ENCODE measurements at places on chromosomes 1 and 21.

DNA sequence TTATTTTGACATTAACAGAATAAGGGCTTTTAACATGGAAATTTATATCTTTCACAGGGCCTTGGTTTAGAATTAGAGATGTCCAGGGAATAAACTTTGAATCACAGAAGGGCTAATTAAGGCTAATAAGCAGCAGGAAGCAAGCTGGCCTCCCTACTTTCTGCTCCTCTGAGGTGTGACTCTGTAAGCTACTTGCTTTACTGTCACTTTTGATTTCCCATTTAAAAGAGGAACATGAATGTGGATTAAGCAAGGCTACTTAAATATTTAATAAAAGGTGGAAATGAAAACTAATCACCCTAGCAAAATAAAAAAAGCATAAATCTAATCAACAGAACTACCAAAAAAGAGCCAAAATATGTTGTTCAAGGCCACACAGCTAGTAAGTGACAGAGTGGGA, 28.9 kb upstream of the CD5L start:
- DNase-seq = no peak

- DNase-seq = no peak
Observed at GRCh38 chr1:21770201-21770600, 12.7 kb downstream of the USP48 start.

DNA sequence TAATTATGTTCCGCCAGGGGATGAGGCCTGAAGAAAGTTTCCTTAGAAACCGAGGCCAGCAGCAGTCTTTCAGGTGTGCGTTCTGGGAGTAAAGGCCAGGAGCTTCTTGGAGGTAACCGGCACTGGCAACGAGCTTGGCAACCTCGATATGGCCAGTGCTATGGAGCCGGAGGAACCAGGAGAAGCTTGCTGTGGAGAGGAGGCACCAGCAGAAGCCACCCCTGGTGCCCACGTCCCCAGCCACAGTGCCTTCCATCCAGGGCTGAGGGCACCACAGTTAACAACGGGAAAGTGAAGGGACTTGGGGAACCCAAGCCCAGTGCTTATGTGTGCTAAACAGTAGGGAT, 41.5 kb upstream of the LIN9 start:
- no peak for DNase-seq

DNA sequence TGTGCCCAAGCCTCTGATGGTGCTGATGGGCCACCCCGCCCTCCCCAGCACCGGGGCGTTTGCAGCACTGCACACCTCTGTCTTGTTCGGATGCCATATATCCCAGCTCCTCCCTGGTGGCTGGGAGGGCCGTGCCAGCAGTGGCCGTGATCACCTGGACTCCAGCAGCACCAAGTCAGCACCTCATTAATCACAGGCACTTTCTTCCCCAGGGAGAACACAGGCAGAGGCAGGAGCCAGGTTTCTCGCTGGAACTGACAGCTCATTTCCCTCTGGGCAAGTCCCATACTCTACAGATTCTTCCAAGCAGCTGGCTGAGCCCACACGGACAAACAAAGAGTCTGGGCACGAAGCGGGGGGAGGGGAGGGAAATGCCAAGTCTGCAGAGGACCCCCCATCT, 141.7 kb upstream of the EDN2 start:
- no peak for DNase-seq

DNA sequence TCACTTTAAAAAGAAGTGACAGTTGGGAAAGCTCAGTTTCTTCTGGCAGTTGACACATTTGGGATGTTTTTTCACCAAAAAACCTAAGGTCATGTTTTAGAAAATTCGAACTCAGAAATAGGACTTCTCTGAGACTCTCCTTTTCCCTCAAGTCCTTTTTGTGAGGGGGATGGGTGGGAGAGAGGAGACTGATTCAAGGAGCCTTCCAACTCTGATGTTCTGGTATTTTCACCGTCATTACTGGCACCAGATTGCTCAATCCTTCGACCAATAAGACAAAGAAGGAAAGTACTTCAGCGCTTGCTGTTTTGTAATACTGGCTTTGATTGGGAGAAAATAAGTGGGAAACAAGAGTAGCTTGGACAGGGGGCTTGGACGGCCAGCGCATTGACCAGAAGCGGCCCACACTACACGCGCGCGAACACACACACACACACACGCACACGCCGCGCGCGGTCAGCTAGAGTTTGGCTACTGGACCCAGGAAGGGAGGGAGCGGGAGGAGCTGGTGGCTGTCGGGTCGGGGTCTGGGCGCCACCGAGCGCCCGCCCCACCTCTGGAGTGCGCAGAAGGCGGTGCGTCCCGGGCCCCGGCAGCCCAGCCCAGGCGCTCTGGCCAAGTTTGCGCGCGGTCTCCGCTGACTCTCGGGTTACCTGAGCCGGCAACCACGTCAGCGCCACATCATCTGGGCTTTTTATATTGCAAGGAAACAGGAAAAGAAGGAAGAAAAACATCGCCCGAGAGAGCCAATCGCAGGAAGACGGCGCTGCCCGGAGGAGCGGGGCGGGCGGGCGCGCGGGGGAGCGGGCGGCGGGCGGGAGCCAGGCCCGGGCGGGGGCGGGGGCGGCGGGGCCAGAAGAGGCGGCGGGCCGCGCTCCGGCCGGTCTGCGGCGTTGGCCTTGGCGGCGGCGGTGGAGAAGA, at the start of gene KCNK1:
Gene KCNK1 (plus strand): TSS at position 855 of the 921 bp plus-strand sequence. CDS start 66 bp downstream, at position 921.
- no peak for DNase-seq

DNA sequence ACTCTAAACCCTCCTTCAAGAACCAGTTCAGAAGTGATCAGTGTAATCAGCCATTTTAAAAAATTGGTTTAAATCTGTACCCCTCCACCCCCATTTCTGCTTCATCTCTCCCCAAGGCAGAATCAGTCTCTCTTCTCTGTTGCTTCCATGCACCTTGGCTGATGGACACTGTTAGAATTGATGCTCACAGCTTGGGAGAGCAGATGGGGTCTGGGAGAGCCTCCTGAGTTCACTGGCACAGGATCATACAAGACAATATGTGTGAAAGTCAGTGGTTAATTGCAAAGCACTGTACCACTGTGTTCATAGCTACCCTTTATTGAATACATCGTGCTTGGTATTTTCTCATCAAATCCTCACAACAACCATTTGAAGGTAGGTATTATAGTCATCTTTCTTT, 140.9 kb downstream of the ROR1 start:
- no peak for DNase-seq

GRCh38 chr1:2350911-2351655, 40.3 kb downstream of the MORN1 start:
- no peak for DNase-seq

GRCh38 chr1:203521812-203522211, 27.9 kb downstream of the OPTC start:
- no peak for DNase-seq

- DNase-seq = no peak
Observed at GRCh38 chr1:51168266-51168845, 66.3 kb downstream of the C1orf185 start.

All from CD4-positive, alpha-beta T cell treated with Interleukin-1 beta for 1 hour (primary cell).